ENCODE measurements at places on chromosomes 3 and 15. TPM values are rescaled to one million over a fixed set of nuclear protein-coding genes. Genes with fewer than 3 reads are reported as not detected.
A peak's percentile ranks its signal among the peaks of the same experiment; 100 is the strongest.

Gene BFSP2
- total RNA-seq, result not detected

Gene ANKDD1A
- total RNA-seq, result 3.7 TPM

Gene GP9
- not detected for total RNA-seq

Gene RBP2
- not detected for total RNA-seq

Gene EPHB3
- total RNA-seq, result 1.0 TPM

Gene DHX36
- total RNA-seq, result 103 TPM

Gene RASGRF1
- total RNA-seq, result 0.33 TPM

DNA sequence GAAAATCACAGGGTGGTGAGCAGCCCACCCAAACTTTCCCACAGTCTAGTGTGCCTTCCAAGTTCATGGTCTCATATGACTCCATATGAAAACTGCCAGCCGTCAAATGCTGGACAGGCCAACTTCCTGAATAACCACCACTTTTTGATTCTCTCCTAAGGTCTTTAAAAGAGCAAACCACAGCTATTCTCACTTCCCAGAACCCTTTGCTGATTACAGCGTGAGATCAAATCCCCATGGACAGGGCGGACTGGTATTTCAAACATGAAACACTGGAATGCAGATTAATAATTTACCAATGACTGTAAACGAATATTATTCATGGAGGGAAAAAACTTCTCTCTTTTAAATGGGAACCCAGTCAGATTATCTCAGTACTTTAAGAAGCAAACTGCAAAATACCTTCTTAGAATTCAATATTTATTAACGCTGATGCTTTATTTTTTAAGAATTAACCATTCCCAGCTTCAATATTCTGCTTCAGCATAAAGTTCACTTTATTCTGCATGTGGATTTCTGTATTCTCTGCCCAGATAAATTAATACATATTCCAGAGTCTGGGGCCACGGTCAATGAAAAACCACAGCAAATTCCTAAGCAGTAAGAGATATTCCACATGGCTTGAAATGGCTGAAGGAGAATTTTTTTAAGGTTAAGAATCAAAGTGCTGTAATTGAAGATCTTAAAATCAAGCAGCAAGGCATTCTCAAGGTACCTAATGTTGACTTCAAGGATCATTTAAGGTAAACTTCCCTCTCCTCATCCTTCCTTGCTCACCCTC lies 42.9 kb downstream of the MYO1E start:
- no peak for DNase-seq

- DNase-seq, result no peak
Measured at GRCh38 chr3:64443546-64444381, 218.5 kb upstream of the PRICKLE2 start.

DNA sequence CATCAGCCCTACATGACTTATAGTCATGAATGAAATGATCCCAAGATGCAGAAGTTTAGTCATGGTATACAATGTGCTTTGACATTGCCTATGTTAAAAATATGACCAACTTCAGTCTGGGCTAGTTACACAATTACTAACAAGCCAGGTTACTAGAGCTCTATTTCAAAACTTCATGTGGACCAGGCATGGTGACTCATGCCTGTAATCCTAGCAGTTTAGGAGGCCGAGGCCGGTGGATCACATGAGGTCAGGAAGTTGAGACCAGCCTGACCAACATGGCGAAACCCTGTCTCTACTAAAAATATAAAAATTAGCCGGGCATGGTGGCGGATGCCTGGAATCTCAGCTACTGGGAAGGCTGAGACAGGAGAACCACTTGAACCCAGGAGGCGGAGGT lies 613.0 kb downstream of the CADM2 start:
- DNase-seq, result no peak

GRCh38 chr3:155084567-155084966 lies 4.4 kb downstream of the MME start:
- no peak for DNase-seq

DNA sequence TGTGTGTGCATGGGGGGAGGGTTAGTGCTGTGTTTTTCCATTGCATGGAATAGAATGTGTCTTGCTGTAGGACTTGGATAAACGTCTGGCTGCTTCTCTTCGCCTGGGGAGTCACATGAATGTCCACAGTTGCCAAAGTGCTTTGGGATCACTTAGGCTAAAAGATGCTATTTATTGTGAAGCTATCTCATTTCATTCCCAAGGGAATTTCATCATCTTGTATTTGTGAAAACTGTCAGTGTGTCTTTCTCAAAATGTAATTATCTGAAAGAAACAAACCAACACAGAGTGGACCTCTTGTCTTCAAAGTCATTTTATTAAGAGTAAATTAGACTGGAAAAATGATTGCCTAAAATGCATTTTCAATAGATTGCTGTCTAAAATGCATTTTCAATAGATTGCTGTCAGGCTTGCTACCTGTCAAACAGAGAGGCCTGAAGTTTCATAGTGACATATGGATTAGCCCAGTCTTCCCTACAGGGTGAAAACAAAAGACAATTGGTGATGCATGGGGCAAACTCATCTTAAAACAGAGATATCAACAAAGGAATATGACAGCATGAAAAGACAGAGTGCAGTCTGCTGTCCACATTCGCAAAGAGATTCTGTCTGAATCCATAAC lies 117.1 kb upstream of the GOLIM4 start:
- no peak for DNase-seq

GRCh38 chr3:171829841-171830517 lies 13.2 kb upstream of the TMEM212 start:
- peak; percentile 87 for DNase-seq

- DNase-seq, result peak; percentile 56
Measured at GRCh38 chr3:128173849-128174248, 20.6 kb downstream of the EEFSEC start.

DNA sequence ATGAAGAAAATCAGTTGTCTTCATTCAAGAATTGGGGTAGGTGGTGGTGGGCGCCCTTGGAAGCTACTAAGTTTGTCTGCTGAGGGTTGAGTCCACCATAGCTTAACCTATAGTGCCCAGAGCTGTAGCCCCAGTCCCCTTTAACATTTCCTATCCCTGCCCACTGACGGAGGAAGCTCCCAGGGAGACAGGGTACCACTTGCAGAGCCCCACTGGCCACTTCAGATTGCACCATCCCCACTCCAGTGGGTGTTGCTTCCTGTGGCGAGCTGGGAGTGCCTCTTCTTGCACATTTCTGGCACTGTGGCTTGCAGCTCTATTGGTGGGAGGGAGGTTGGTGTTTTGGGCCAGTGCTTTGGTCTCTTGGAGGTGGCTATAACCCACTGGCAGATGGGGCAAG lies 2.7 kb downstream of the PXYLP1 start:
- no peak for DNase-seq

DNA sequence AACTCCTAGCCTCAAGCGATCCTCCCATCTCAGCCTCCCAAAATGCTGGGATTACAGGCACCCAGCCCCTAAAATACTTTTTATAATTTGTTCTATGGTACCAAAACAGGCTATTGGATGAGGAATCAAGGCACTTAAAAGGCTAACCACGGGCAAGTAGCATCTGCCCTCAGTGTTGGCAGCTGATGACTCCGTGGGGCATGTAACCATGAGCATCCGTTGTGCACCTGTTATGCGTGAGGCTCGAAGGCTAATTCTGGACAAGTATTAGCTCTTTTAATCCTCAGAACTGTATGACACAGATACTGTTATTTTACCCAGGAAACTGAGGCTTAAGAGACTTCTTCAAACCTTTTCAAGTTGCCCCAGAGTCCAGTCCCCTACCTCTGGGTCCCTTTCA lies 10.2 kb downstream of the WDR73 start:
- DNase-seq, result no peak

DNA sequence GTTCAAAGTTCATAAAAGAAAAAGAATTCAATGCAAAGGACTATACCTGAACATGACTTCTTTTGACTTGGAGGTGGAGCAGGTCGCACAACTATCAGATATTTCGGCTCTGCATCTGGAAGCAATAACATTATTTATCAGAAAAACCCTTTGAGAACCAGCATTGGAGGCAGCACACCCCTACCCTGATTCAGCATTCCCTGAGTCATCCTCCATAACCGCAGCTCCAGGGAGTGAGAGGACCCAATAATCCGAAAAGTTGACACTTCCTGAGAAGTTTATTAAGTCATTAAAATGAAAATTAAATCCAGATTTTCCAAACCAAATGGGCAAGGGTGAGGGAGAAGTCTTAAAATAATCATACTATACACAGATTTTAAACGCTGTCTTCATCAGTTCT lies 90.6 kb downstream of the ABI3BP start:
- no peak for DNase-seq

- DNase-seq, result no peak
Measured at GRCh38 chr3:42198709-42199108, 67.3 kb downstream of the CCK start.

DNA sequence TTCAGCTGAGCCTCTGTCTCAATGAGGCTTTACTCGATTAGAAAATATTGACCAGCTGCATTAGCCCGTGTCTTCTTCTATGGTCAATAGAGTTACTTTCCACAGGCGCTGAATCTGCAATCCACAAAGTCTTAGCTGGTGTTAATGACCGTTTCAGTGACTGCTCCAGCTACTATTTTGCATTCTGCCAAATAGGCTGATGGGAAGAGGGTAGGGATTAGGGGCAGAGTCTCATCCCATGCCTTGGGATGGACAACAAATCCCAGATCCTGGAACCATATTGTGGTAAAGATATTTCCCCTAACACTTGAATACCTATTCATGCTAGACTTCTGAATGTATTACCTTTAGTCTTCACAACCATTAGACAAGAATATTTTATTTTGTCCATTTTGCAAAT lies 29.5 kb upstream of the MAGI1 start:
- DNase-seq, result no peak

- DNase-seq, result no peak
Measured at GRCh38 chr3:160027541-160028195, 39.0 kb downstream of the IL12A start.
